Left hindlimb (tissue), 1 donor: ENCODE measurements at places on chromosomes 7 and 10.
A peak's percentile ranks its signal among the peaks of the same experiment; 100 is the strongest.

DNA sequence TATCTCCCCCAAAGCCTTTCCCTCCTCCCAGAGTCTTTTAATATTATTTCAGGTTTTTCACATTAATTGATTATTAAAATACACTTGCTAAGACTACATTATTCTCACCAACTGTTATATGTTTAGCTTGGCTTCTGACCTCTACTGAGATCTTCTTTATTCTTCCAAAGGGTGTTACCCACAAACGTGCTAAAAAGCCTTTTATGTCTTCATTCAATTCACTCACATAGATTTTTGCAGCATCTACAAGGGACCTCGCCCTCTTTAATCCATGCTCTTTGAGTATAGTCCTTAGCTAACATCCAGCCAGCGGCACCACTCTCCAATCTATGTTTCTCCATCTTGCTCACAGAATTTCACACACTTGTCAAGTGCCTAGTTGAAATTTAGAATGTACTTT, 115.9 kb downstream of the HIPK2 start:
- DNase-seq: no peak

DNA sequence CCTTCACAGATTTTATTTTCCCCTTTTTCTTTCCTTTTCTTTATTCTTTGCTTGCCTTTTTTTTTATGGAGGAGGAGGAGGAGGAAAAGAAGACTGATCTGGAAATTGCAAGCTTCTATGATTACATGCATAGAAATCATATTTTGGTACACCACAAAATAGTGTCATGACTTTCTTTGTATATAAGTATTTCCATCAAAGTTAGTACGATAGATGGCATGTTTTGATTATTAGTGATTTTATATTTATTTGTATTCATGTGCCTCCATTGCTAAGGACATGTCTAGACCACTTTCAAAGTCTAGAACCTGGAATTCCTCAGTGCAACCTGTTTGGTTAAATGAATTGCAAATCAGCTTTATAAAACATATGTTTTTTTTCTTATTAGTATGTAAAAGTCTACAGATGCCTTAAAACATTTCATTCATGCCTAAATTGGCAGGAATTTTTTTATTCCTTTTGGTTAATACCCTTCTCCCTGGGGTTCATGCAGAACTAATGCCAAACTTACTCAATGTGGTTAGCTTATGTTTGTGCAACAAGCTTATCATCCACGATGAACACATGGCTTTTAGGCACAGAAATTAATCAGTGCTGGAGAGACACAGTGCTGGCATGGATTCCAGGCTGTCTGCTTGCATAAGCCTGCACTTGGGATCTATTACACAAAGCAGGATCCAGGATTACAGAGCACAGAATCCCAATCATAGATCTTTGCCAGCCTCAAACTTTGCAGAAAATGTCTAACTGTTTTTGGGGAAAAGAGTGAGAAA, 213.1 kb downstream of the CHRM2 start:
- DNase-seq: peak; percentile 57

DNA sequence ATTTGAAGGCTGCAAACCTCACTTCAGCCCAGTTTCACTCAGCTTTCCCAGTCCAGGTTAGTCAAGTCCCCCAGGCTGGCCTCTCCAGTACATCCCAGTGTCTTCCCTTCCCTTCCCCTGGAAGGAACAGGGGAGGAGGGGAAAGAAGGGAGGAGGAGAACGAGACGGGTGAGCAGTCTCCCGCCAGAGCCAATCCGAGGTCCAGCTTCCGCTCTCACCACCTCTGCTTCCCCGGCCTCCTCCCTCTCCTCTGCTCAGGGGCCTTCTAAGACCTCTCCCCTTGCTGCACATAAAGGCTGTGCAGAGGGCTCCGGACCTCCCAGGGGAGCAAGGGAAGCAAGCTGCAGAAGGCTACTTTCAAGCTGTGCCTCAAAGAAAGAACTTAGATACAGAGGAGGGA, 4.1 kb downstream of the ATG9B start:
- DNase-seq: no peak

DNA sequence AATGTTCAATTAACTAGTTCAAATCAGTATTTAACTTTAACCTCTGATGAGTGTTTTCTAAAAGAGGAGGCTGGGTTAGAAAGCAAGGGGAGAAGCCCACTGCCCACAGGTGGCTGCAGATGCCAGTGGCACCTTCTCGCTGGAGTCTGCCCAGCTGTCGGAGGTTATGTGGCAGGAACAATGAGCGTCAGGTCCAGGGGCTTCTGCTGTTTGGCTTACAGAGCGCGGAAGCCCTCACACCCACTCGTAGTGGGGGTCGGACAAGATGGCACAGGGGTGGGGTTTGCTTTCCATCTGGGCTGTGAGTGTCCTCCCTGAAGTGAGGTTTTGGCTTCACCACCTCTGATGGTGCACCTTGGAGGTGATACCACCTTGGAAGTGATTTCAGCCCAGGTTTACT, 8.5 kb downstream of the DYNC2I1 start:
- DNase-seq: no peak

- DNase-seq: no peak
Measured at GRCh38 chr7:25754333-25754732, 397.7 kb upstream of the NFE2L3 start.

GRCh38 chr10:119517235-119518141, 25.0 kb downstream of the RGS10 start:
- DNase-seq: no peak

DNA sequence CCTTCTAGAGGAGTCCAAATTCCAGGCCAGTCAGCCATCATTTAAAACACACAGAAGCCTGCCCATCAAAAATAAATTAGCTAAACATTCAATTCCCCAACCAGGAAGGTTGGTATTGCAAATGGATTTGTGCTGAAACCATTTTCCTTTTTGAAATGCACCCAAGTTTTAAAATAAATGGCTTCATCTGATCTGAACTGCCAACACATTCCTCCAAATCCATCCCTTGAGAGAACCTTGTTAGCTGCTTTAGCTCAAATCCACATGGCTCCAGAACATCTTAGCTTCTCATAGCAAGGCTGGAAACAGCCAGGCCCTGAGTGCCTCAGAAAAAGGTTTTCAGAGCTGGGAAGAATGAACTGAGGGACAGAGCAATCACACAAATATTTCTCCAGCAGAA, 306.3 kb downstream of the FZD1 start:
- DNase-seq: no peak

DNA sequence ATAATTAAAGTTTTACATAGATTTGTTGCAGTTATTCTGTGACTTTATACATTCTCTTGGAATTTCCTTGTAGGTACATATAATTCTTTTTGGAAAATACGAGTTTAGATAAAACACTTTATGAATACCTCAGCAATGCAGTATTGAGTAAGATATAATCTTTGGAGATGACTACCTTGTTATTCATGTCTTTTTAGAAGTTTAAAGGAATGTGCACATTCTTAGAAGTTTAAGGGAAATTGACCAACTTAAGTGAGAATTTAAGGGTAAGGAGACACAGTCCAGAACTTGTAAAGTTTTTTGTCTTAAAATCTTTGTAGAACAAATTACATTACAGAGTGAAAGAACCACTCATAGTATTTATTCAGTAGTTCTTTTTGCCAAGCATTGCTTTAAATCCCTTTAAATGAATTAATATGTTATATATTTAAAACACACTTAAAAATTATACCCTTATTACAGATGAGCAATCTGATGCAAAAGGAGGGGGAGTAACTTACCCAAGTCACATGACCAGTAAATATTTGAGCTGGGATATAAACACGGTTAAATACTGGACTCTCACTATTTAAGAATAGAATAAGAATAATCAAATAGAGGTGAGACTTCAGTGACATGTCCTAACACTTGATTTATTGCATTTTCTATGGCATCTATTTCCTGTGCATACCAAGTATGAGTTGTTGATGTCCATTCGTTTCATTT, 139.5 kb upstream of the FERD3L start:
- DNase-seq: no peak

- no peak for DNase-seq
Measured at GRCh38 chr10:124359336-124359832, 59.3 kb downstream of the OAT start.

DNA sequence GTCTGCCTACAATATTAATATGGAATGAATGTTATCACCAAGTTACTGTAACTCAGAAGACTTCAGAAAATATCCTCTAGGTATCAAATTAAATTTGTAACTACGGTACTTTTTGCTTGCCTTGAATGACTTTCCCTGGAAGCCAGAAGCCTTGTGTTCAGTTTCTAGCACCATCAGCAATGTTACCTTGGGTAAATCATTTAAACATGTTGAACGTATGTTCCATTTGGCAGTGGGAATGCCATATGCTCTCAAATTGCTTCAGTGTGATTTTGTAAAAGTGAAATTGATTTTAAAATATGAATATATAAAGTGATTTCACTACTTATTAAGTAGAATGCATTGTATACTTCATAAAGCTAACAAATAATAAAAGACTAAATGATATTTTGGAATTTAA, 11.2 kb downstream of the RPA3 start:
- no peak for DNase-seq

- DNase-seq: no peak
Measured at GRCh38 chr7:157177333-157177982, 38.7 kb downstream of the UBE3C start.

DNA sequence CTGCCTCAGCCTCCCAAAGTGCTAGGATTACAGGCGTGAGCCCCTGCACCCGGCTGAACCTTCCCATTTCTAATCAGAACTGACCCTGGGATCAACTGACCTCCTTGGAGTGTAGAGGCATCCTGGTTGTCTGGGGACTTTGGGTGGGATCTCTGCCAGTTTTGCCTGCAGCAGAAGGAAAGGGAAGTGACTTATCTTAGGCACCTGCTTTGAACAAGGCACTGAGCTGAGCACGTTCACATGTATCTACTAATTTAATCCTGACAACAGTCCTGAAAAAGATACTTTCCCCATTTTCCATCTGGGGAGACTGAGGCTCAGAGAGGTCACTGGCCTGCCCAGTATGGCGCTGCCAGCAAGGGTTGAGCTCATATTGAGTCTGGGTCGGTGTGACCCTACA, 153.4 kb downstream of the CUX1 start:
- no peak for DNase-seq

DNA sequence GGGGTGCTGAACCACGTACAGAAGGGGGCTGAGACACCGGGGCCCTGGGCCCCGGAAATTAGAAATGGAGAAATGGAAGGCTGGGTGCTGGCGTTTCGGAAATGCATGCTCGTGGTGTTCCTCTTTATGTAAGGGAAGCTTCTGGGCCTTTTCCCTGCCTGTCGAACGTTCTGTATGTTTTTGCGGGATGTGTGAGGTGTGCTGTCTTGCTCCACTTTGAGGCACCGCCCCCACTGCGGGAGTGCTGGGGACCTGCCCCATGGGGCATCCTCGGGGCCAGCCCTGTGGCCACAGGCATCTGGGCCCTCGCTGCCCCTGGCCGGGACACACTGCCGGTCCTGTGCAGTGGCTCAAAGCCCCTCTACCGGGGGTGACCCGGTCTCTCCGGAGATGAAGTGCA, 1.7 kb upstream of the VENTX start:
- no peak for DNase-seq

GRCh38 chr10:75123088-75123682, 11.7 kb downstream of the SAMD8 start:
- DNase-seq: no peak

DNA sequence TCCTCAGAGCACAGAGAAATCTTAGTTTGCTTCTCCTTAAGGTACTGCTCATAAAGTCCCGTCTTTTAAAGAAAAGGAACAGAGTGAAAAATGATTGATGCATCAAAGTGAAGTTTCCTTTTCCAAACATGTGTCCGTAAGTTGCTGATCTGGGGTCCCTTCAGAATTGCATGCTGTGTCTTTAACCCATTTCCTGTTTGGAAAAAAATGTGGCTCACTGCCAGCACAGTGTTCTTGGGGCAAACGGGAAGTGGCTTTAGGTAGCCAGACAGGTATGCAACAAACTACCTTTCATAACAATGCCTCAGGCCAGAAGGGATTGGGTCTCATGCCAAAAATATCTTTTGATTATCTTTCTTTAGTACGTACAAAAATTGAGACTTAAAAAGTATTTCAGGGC, 50.9 kb downstream of the TFAM start:
- no peak for DNase-seq

DNA sequence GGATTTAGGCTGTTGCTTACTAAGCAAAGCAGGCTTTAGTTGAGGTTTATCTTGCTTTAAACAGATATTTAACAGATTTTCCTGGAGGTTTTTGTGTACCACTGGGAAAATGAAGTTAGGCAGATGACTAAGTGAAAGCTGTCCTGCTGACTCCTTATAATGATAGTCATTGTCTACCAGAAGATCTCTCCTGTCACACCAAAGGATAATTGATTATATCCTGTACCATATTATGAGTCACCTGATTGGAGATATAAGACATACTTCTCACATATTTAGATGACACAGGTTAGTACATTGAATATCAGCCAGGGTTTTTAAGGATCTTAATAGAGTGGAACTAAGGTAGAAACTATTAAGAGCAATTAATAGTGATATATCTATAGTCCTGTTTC, 68.4 kb downstream of the PTEN start:
- DNase-seq: no peak

DNA sequence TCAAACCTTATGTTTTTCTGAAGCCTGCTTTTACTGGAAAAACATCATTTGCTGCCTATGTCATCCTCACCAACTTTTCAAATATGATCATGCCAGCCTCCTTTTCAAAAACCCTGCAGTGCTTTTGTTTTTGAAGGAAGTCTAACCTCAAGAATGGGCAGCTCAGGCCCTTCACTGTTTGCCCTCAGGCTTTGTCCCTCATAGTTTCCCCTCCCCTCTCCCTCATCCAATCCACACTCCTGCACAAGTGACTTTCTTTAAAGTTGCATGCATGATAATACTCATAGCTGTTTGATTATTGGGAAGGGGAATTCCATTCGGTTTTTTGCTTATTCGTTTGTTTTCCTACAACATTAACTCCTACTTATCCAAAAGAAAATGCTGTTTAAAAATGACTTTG, 219.4 kb downstream of the SEMA3E start:
- DNase-seq: no peak

GRCh38 chr7:125563964-125564529, 634.4 kb upstream of the POT1 start:
- no peak for DNase-seq

GRCh38 chr7:143490717-143491306, 13.1 kb downstream of the TAS2R41 start:
- no peak for DNase-seq

GRCh38 chr10:102313221-102313896, 68.0 kb downstream of the GBF1 start:
- DNase-seq: no peak

- DNase-seq: no peak
Measured at GRCh38 chr10:34310234-34310633, 504.9 kb downstream of the PARD3 start.

- no peak for DNase-seq
Measured at GRCh38 chr7:141306081-141306480, 232.2 kb downstream of the TMEM178B start.

GRCh38 chr7:2650451-2650850, 18.7 kb downstream of the TTYH3 start:
- no peak for DNase-seq

- DNase-seq: no peak
Measured at GRCh38 chr10:71708897-71709882, 10.4 kb downstream of the C10orf105 start.

GRCh38 chr10:47290338-47290737, 9.7 kb upstream of the GDF10 start:
- no peak for DNase-seq
